ENCODE measurements at places on chromosomes 6 and 20.

GRCh38 chr20:36061754-36062153 lies 92.8 kb upstream of the EPB41L1 start:
- DNase-seq = no peak

- DNase-seq = no peak
These were observed 43.2 kb downstream of the RANBP9 start for GRCh38 chr6:13668291-13668928.

- DNase-seq = no peak
These were observed 119.0 kb upstream of the ZNF184 start for GRCh38 chr6:27591699-27592480.

DNA sequence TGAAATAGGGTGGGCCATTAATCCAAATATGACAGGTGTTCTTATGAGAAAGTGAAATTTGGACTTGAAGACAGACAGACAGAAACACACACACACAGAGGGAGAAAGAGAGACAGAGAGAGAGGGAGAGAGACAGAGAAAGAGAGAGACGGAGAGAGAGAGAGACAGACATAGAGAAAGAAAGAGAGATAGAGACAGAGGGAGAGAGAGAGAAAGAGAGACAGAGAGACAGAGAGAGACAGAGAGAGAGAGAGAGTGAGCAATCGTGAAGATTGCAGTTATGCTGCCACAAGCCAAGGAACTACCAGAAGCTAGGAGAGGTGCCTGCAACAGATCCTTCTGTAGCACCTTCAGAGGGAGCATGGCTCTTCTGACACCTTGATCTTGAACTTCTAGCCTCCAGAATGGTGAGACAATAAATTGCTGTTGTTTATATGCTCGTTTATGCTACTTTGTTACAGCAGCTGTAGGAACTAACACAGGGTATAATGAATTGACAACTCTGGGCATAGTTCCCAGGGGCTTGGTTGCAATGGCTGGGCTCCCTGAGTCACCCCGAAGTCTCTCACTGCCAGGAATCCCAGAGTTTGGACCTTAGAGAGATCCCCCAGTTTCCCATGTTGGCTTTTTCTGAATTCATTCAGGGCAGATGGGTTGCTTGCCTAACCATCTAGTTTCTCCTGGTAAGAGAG lies 44.7 kb upstream of the ECI2 start:
- no peak for DNase-seq

- DNase-seq = no peak
These were observed 133.5 kb downstream of the ARHGAP18 start for GRCh38 chr6:129576456-129576855.

Measured in stimulated activated CD4-positive, alpha-beta T cell treated with anti-CD3 and anti-CD28 coated beads, Interleukin-1b, Interleukin-23, amount 100 ng/mL, for 1 hour (primary cell).